ENCODE measurements at places on chromosomes 6 and 20.

- no peak for DNase-seq
Measured at GRCh38 chr6:137235686-137236085, 16.5 kb upstream of the IFNGR1 start.

DNA sequence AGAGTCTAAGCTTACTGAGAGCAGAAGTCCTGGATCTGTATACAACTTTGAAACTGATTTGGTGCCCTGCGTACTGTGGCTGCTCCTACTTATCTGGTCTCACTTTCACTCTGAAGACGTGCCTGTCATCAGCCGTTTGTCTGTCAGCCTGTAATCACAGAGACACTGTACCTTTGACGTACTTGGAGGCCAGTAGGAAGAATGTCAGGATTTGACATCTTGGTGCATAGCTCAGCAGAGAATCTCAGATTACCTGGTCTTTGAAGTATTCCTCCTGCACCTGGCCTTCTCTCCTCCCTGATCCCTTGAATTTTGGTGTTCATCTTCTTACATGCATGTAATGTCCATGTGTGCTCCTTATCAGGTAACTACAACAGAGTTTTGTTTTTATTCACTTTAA is 37.7 kb downstream of the DSE start:
- no peak for DNase-seq

- no peak for DNase-seq
Measured at GRCh38 chr20:46789339-46790028, 80.0 kb downstream of the SLC2A10 start.

DNA sequence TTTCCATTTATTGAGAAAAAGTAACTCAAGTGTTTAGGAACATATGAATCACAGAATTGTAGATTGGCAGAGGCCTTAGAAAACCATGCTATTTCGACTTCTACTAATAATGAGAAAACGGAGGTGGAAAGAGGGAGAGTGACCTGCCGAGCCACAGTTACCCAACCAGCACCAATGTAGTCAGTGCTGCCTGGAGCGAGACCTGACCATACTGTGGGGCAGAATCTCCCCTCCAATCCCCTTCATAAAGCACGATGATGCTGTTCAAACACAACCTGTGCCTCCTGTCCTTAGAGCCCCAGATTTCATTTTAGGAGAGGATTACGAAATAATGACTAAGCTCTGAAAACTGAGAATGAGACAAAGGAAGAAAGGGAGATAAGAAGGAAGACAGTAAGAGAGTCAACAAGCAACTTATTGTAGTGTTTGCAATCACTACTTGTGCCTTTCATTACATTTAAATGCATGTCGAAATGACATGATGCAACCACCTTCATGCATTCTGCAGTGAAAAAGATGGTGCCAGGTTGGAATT is 70.6 kb downstream of the ATXN1 start:
- DNase-seq: no peak

GRCh38 chr6:87943191-87943590 is 104.5 kb upstream of the SPACA1 start:
- DNase-seq: no peak

- DNase-seq: no peak
Measured at GRCh38 chr20:58745391-58745790, 52.8 kb downstream of the NPEPL1 start.

DNA sequence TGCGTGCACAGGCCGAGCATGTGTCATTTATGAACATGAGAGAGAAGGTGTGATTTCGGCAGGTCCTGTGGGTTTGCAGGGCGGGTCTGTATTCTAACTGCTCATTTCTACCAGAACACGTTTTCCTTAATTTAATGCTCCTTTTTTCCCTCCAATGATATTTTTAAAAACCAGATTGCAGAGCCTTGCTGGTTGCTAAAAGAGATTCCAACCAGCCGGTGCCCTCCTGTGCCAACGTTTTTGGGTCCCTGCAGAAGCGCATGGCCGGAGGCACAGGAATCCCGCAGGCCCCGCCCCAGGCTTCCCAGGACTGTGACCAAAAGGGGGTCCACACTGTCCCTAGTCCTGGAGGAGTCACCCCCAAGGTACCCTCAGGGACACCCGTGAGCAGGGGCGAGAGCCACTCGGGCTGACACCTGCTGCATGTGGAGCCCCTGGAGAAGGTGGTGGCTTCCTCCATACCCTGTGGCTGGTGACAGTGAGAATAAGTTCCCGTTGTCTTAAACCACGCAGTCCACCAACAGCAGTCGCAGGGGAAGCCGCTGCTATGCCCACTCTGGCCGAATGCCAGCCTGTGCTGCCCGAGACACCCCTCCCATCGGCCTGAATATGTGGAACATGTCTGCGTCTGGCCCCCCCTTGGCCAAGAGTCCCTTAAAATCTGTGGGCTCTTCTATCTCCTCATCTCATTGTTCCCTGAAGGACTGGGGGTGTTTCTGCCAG is 15.7 kb upstream of the NTSR1 start:
- no peak for DNase-seq

DNA sequence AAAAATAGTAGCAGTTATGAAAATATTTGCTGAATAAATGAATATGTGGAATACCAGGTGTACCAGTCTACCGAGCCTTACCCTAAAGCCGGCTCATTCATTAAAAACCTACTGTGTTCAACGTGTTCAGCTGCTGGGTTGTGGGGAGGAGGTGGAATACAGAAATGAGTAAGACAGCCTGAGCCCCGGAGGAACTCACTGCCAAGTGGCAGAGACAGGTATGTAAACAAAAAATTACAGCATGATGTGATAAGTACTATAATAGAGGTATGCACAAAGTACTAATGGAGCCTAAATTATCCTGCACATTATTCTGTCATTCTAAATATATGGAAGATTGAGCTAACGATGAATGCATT is 6.8 kb upstream of the ADTRP start:
- no peak for DNase-seq

- no peak for DNase-seq
Measured at GRCh38 chr6:168826726-168827585, 386.0 kb downstream of the SMOC2 start.

DNA sequence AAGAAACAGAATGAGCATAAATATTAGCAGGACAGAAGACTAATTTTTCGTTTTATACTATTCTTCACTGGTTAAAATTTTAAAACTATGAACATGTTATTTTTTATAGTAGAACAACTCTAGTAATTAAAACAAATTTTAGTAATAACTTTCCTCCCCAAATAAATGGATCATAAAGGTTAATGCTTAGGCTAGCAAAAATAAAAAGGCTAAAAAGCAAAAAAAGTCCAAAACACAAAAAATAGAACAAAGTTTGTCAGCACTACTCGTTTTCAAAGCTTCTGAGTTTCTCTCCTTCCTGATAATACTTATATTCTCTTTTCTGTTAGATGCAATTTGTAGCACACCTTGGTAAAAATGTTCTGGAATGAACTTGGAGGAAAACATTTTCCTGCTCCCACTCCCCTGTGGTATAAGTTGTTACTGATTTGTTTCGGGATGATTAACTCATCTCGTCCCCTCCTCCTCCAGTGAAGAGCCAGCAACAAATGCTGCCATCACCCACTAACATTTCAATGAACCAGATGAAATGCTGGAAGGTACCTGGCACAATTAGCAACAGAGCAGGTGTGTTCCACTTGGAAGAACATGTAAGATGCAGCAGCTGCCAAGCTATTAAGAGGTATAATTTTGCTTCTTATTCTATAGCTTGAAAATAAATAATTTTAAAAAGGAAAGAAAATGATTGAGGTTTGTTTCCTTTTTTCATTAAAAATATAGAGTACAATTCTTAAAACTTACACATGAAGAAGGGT is 130.5 kb downstream of the MYB start:
- DNase-seq: no peak

DNA sequence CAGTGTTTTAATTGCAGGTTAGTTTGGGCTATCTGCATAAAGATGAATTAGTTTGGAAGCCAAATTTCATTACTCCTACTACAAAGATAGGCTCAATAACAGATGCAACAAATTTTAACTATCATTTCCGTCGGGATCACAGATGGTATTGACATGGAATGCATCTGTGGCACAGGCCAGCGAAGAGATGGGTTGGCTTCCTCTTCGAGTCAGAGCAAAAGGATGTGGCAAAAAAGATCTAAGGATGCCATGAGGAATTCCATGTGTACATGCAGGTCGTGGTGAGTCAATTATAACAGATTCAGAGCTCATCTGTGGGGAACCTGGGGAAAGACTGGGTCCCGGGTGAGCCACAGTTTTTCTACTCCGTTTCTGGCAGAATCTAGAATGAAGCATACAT is 83.0 kb upstream of the CITED2 start:
- no peak for DNase-seq

DNA sequence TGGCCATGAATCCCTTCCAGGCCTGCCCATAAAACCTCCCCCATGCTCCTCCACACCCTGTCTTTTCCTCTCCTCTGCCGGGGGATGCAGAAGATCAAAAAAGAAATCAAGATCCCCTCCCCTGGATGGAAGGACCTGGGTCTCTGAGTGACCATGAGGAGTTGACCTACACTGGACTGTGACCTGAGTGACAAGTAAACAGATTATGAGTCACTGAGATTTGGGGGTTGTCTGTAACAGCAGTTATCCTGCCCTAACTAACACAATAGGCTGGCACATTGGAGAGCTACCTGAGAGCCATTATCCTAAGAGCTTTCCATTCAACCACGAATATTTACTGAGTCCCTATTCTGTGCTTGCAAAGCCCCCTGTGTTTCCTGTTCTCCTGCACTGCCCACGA is 28.4 kb upstream of the SIRPA start:
- no peak for DNase-seq

DNA sequence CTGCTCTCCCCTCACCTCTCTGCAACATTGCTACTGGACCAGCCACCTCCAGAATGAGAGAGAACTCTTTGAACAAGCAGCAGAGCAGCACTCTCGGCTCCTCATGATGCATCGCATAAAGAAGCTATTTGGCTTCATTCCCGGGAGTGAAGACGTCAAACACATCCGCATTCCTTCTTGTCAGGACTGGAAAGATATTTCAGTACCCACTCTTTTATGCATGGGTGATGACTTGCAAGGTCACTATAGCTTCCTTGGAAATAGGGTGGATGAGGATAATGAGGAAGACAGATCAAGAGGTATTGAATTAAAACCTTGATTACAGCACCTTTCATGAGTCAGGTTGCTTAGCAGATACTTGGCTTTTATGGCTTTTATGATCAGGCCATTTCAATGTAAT is 4.3 kb downstream of the CALHM4 start:
- DNase-seq: no peak

- DNase-seq: no peak
Measured at GRCh38 chr20:5511082-5511481, 194.3 kb upstream of the PROKR2 start.

GRCh38 chr20:14677455-14677854 is 340.0 kb upstream of the FLRT3 start:
- DNase-seq: no peak

GRCh38 chr6:49698478-49698877 is 14.9 kb downstream of the CRISP2 start:
- DNase-seq: no peak

GRCh38 chr6:107103082-107103481 is 12.2 kb downstream of the BEND3 start:
- no peak for DNase-seq

DNA sequence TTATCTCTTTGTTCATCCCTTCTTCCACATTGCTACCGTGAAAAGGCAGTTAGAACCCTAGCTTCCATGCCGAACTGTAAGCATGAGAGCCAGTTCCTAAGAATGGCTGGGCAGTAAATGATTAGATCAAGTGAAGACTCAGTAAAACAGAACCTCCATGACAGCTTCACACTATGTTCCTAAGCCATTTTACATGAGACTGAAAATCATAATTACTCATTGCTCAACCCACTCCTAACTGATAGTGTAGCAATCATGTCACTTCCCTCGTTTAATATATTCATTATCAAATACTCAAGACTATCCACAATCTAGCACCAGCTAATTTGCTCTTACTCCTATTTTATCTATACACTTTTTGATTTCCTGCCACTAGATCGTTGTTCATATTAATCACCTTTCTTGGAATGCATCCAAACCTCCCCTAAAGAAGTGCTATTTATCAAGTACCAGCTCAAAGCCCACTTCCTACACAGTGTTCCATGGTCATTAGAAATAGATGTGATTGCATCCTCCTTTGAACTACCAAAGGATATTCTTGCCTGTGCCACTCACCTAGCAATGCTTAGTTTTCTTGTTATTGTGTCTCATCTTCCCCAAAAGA is 6.0 kb downstream of the TMEM30A start:
- DNase-seq: no peak

GRCh38 chr6:42519779-42520178 is 44.0 kb upstream of the UBR2 start:
- DNase-seq: no peak

DNA sequence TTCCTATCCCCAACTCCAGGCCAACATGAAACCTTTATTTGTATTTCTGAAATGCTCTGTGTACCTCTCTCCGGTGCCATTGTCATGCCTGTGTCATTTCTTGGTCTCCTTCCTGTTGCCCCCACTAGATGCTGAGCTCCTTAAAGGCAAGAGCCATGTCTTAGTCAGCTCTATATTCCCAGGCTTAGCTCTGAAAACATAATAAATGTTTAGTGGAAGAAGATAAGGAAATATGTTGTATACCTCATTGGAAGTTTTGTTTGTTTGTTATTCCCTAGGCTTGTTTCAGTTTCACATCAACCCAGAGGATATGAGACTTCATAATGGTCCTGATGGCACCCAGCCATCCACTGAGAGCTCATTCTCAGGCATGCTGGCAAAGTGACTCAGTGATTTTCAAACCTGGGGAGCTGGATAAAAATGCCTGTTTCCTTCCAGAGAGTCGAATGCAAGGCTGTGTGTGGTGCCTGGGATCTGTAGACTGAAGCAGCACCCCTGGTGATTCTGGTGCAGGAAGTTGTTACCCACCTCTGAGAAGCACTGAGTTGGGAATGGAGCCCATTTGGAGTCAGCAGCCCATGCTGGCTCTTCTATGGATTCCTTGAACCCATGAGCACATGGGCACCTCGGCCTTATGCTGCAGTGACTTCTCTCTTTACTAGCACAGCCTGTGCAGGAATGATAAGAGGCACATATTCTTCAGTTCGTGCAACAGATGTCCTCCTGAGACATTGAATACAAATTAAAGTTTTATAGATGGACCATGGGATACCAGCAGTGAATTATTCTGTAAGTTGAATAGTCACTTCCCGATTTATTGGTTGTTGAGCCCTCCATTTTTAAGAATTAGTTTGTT is 205.2 kb downstream of the FARS2 start:
- DNase-seq: no peak

DNA sequence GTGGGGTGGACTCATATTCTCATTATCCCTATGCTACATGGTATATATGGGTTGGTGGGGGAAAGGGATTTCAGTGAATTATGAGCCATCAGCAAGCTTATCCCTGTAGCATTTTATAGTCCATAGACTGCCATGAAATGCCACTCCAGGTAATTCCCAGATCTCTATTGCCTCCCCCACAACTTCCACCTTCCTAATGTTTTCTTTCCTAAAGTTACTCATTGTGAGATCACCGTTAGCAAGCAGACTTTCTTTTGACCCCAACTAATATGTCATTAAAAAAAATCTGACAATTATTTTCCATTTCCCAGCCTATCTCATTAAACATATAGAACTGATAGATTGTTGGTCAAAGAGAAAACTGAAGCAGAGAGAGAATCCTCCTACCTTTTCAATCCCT is 40.7 kb upstream of the TBX18 start:
- DNase-seq: no peak

- no peak for DNase-seq
Measured at GRCh38 chr20:14759979-14760378, 422.6 kb upstream of the FLRT3 start.
